PC-3 (cell line): ENCODE measurements at places on chromosomes 1 and 21. TPM values are rescaled to one million over a fixed set of nuclear protein-coding genes. Genes with fewer than 3 reads are reported as not detected.

DNA sequence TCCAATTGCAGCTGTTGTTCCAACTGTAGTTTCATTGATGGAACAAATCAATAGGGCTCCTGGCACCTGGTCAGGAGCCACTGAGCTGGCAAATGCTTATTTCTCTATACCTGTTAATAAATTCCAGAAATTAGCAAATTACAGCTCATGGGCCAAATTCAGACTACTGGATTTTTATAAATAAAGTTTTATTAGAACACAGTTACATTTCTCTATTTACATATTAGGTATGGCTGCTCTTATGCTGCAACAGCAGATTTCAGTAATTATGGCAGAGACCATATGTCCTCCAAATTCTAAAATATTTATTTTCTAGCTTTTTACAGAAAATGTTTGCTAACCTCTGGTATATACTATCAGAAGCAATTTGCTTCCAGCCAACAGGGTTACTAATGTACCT lies 47.8 kb downstream of the DUSP10 start:
- no peak for DNase-seq

IRF2BP2 gene
- 78.8 and 102 TPM in 2 replicates for total RNA-seq

NPPB gene
- total RNA-seq, result not detected in 2 replicates

GRCh38 chr1:16888860-16889816 lies 6.6 kb upstream of the RNU1-2 start:
- no peak for DNase-seq

CR1L gene
- not detected in 2 replicates for total RNA-seq

BNIPL gene
- 0.51 and 2.4 TPM in 2 replicates for total RNA-seq

DNA sequence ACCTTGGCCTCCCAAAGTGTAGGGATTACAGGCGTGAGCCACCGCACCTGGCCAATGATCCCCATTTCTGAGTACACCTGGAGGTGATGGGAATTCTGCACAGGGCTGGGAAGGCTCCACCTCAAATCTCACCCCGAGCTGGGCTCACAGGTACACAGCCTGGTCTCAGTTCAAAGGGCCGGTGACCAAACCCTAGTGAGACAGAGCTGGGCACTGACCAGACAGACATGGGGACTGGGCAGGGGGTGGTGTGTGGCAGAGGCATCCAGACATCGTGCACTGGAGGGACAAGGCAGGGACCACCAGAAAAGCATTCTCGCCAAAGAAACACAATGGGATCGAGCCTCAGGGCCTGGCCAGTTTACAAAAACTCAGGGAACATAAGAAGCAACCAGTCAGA lies 17.2 kb downstream of the LSS start:
- DNase-seq, result no peak

TAL1 gene
- not detected in 2 replicates for total RNA-seq
